A549 (cell line): ENCODE measurements at places on chromosomes 7 and 10. TPM values are rescaled to one million over a fixed set of nuclear protein-coding genes. Genes with fewer than 3 reads are reported as not detected.

Gene SMKR1
- 13.2 to 15.2 TPM (median 13.6 TPM) in 3 replicates for polyA plus RNA-seq

DNA sequence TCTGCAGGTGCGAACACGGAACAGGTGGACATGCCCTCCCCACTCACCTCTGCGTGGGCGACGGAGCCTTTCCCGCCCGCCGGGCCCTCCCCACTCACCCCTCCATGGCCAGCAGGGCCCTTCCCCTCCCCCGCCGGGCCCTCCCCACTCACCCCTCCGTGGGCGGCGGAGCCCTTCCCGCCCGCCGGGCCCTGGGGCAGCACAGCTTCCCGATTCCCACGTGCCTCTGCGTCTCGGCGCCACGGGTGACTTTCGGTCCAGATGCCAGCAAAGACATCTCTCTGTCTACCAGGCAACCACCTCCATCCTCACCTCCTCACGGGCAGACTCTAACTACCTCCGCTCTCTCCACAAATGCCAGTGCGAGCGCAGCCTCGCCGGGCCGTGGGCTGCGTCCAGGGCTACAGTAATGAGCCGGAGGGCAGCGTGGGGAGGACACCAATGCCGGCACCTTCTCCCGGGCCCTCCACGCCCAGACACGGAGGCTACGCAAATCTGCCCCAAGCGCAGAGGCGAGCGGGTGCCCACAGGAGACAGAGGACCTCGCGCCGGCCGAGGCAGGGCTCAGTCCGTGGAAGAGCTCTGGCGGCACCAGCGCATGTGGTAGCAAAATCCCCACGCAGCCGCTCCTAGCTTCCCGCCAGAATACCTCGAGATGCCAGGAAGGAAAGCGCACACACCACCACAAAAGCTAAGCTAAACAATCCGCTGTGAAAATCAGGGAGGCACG, 21.8 kb downstream of the GPER1 start:
- no peak for DNase-seq

DNA sequence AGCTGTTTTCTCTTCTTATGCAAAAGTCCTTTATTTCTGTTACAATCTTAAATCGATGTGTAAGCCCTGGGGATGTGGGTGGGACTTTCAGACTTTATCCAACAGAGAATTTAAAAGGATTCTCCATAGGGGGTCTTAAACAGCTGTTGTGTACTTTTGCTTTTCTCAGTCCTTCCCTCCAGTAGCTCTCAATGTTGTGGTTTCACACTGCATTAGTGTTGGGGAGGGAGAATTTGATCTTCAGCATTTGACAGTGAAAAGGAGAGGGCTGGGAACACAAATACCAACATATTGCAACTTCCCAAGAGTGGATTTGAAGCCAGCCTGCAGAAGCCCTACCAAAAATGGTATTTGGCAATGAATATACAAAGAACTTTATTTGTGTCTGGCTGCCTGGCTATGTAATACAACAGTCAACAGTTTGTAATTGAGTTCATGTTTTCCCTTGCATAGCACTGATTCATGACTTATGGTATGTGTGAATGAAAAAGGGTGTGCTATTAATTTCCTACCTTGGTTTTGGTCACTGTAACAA, 80.1 kb upstream of the CAPZA2 start:
- DNase-seq: no peak

GRCh38 chr7:143479055-143479766, 1.5 kb downstream of the TAS2R41 start:
- no peak for DNase-seq

DNA sequence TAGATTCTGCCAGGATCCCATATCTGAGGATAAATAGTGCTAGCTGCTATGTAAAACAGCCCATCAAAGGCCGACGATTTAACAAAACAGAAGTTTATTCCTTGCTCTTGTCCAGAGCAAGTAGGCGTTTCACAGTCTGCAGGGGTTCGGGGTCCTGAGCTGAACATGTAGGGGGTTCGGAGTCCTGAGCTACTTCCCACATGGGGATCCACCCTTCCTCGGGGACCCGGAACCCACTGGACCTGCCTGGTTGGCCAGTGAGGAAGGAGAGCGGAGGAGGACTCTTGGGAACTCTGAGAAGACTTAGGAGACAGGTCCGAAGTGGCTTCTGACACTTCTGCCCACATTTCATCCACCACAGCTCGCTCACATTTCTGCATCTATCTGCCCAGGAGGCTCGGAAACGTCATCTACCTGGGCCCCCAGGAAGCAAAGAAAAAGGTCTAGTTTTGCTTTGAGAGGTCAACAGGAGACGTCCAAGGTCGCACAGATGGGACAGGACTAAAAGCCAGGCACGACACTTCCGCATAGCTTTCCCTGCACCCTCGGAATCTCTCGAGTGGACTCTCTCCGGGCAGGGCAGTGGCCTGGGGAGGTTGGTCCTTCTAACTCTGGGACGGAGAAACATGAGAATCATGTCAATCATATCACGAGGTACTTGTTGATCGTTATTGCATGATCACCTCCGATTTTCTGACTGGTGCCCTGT, 86.4 kb downstream of the MICALL2 start:
- no peak for DNase-seq

- DNase-seq: no peak
Observed at GRCh38 chr10:15567952-15568351, 151.8 kb downstream of the ITGA8 start.

- DNase-seq: no peak
Observed at GRCh38 chr10:77496941-77497420, 140.6 kb downstream of the KCNMA1 start.

GRCh38 chr10:109411917-109412316, 511.4 kb downstream of the XPNPEP1 start:
- DNase-seq: no peak

DNA sequence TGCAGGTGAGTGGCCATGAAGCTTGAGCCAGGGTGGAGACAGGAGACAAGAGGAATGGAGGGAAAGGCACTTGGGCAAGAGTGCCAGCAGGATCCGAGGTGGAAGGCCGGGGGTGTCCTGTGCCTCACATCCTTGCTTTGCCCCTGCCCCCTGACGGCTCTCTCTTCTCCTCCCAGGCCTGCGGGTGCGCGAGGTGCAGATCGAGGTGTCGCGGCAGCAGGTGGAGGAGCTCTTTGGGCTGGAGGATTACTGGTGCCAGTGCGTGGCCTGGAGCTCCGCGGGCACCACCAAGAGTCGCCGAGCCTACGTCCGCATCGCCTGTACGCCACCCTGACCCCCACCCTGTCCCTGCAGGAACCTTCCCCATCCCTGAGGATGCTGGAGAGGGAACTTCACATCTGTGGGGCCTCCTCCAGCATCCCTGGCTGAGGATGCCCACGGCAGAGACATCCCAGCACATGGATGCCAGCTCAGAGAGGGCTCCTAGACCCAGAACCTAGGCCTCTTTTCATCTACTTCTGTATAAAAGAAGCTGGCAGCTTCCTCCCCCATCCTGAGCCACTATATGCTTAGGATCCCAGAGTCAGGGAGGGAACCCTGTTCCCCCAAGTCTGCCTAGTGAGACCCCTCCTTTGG, 34.4 kb upstream of the SLC29A3 start:
- DNase-seq: no peak

DNA sequence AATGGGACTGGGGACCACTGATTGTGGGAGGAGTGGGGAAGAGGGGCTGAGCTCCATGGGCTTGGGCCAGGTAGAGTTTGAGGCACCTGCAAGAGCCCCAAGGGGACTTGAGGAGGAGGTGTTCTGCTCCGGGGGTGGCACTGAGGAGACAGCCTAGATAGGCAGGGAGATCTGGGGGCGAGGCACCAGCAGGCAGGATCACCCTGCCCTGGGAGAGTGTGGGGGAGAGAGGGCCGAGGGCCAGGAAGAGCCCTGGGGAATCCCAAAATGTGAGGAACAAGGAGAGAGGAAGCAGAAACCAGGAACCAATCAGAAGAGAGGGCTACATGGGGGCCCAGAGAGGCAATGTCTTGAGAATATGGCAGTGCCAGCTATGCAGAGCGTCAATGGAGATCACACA, 34.6 kb downstream of the LEP start:
- no peak for DNase-seq
